NCI-H345 (cell line): ENCODE measurements at places on chromosomes 7 and 10.

DNA sequence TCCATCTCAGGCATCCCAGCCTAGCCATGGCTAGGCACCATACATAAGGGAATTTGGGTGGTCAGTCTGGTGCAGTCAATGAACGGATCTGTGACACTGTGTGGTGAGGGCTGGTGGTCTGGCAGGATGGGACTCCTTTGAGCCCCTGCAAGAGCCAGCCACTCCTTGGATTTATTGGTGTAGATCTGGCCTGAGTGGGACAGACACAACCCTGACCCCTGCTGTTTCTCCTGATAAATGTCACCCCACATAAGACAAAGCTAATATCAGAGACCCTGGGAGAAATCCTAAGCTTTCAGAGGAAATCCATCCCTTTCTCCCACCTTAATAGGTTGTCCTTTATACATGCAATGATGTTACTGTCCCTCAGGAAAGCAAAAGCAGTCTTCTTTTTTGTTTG, 2.3 kb downstream of the FBXO24 start:
- no peak for DNase-seq

- DNase-seq = no peak
Measured at GRCh38 chr10:10798864-10799192, 218.8 kb upstream of the CELF2 start.

- peak; percentile 11 for DNase-seq
Measured at GRCh38 chr7:137628216-137628615, 218.6 kb downstream of the DGKI start.

- DNase-seq = no peak
Measured at GRCh38 chr7:8168336-8168735, 93.6 kb downstream of the ICA1 start.

- DNase-seq = peak; percentile 38
Measured at GRCh38 chr7:26556061-26556881, 264.6 kb downstream of the SNX10 start.

- DNase-seq = no peak
Measured at GRCh38 chr7:23214423-23214822, 32.2 kb upstream of the GPNMB start.

DNA sequence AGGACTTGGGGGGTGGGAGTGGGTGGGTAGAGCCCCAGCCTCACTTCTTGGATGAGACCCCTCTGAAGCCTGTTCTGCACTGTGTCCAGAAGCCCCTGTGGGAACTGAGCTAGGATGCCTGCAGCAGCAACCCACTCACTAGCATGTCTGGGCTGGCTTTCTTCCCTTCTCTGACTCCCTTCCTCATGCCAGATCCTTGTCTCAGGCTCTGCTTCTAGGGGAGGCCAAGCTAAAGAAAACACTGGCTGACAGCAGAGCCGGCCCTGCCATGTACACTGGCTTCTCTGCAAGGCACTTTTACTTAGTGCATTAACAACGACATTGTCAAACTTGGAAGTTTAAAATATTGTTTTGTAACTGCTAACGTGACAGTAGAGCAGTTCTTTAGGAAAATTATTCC, 50.2 kb downstream of the ARHGAP22 start:
- DNase-seq = no peak

- no peak for DNase-seq
Measured at GRCh38 chr7:50589364-50589763, 24.2 kb upstream of the DDC start.

GRCh38 chr7:96823274-96823673, 113.6 kb upstream of the SEM1 start:
- DNase-seq = no peak

- no peak for DNase-seq
Measured at GRCh38 chr10:86401588-86402282, 35.1 kb upstream of the GRID1 start.

DNA sequence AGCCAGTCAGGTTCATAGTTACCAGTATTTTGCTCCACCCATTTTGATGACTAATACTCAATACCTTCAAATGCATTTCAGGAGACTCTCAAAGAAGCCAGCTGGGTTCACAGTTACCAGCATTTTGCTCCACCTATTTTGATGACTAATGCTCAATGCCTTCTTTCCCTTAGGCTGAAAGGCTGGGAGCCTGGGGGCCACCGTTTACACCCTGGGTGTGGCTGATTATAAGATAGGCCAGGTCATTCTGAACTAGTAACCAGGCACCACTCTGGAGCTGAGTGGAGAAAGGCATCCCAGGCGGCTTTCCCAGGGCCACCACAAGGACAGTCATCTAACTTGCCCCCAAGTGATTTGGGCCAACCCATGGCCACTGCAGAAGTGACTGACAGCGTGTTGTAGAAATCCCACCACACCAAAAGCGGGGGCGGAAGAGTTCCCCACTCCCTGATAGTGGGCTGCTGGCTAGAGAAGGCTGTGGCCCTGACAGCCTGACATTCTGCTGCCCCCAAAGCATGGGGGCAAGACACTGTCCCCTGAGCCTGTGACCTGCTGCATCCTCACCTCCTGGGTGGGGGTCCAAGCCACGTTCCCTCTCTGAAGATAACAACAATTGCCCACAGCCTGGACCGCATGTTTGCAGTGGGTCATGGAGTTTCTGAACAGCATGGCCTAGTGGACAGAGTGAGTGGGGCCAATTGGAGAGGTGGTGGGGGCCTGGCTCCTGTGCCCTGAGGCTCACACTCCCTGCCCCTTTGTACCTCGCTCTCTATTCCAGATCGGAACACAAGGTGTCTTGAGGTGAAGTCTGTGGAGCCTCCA, 23.0 kb upstream of the ZNF488 start:
- DNase-seq = no peak

GRCh38 chr10:73920089-73920488, 9.2 kb downstream of the PLAU start:
- no peak for DNase-seq

- DNase-seq = no peak
Measured at GRCh38 chr10:133306941-133307379, 1.7 kb downstream of the TUBGCP2 start.

- peak; percentile 39 for DNase-seq
Measured at GRCh38 chr7:130831817-130832481, 97.9 kb upstream of the KLF14 start.

GRCh38 chr10:123945325-123945920, 53.8 kb upstream of the CPXM2 start:
- no peak for DNase-seq

DNA sequence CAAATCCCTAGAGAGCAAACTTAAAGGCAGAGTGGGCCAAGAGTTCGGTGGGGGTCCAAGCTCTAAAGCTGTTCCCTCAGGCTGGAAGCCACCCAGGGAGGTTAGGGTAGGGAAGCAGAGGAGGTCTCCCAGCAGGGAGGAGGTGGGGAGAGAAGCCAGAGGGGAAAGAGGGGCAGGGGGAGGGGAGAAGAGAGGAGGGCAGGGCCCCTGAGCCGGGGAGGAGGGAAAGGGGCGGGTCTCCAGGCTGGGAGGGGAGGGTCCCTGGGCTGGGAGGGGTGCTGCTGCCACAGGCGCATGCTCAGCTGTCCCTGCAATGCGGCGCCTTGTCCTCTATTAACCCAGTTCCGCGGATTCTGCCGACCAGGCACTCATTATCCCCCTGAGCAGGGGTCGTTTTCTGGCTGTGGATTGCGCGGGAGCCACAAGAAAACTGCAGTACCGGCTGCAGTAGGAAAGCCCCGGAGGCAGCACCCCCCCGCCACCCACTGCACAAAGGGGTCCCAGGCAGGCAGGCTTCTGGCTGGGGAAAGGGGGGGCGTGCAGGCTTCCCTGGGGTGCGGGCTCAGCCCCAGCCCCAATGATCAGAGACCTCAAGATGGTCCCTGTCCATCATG, 49.3 kb downstream of the CAMK2B start:
- no peak for DNase-seq

- DNase-seq = no peak
Measured at GRCh38 chr10:123571978-123572377, 94.2 kb upstream of the GPR26 start.

- no peak for DNase-seq
Measured at GRCh38 chr10:73234695-73235094, 12.4 kb downstream of the DNAJC9 start.

- no peak for DNase-seq
Measured at GRCh38 chr10:83527934-83528333, 611.4 kb upstream of the GHITM start.

DNA sequence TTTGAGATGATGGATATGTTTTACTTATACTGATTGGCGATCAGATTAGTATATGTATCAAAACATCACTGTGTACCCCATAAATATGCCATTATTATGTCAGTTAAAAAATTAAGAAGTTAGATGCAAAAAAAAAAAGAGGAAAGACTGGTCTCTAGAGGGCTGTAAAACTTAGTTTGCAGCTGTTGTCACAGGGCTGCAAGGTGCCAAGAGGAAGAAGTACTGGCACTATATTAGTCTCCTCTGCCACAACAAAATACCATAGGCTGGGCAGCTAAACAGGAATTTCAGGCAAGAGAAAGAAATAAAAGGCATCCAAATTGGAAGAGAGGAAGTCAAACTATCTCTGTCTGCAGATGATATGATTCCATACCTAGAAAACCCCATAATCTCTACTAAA, 177.8 kb upstream of the PLPP4 start:
- DNase-seq = no peak

GRCh38 chr7:85320699-85321476, 134.0 kb upstream of the SEMA3D start:
- no peak for DNase-seq

DNA sequence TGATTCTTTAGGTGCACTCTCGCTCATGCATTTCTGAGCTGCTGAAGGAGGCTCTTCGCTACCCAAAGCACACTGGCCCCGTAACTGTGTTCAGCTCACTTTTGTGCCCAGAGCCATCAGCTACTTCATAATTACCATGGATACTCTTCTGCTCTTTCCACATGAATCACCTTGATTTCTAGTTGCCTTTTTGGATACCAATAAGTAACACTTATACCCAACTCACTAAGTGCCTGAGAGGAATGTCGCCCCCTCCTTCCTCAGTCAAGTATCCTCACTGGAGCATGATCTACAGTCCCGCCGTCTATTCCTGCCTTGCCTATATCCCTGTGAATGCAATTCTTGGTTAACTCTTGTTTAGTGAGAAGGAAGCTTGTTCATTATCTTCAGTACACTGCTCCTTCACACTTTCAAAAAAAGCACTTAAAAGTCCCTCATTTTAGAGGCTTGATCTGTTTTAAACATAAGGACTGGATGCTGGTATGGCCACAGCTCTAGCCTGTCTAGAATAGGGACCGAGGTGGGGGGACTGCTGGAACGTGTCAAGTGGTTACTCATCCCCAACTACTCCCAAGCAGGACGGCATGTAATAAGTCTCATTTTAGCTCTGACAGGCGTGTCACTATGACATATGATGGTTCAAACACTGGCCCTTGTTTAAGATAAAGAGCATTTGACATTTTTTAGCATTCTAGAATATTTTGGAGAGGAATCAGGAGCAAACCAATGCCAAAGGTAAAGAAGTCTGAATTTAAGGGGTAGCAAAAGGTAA, 23.7 kb downstream of the SVIL start:
- no peak for DNase-seq

- no peak for DNase-seq
Measured at GRCh38 chr7:29859524-29860185, 53.3 kb downstream of the WIPF3 start.

GRCh38 chr7:35878351-35878750, 77.5 kb downstream of the SEPTIN7 start:
- no peak for DNase-seq

DNA sequence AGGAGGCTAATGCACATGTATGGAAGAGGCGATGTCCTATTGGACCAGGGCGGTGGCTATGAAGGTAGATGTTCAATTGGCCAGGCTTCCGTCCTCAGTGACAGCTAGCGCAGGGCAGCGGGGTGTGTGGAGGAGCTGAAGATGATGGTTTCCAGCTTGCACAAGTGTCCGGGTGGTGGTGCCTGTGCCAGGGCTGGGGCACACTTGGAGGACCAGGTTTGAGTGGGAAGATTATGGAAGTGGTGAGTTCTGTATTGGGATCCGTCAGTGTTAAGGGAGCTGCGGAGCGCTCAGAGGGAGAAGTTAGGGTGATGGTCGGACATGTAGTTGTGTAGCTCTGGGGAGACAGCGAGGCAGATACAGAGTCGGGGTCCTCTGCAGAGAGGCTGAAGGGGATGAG, 8.5 kb upstream of the TBL2 start:
- no peak for DNase-seq

DNA sequence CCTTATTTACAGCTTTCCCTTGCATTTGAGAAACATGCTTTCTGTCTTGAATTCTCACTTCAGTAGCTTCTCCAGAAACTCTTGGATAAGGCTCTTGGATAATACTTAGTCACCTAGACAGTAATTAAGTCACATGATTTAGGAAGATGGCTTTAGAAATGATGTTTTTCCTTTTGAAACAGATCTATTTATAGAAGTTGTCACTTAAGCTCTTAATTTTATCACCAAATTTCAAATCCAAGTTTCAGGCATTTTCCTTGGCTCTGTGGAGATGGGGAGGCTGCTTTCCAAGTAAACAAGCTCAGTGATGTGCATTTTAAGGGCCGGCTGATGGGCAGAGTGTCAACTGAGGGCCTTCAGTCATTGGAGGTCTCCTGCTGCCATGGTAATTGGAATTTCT, 130.3 kb downstream of the SRI start:
- no peak for DNase-seq

DNA sequence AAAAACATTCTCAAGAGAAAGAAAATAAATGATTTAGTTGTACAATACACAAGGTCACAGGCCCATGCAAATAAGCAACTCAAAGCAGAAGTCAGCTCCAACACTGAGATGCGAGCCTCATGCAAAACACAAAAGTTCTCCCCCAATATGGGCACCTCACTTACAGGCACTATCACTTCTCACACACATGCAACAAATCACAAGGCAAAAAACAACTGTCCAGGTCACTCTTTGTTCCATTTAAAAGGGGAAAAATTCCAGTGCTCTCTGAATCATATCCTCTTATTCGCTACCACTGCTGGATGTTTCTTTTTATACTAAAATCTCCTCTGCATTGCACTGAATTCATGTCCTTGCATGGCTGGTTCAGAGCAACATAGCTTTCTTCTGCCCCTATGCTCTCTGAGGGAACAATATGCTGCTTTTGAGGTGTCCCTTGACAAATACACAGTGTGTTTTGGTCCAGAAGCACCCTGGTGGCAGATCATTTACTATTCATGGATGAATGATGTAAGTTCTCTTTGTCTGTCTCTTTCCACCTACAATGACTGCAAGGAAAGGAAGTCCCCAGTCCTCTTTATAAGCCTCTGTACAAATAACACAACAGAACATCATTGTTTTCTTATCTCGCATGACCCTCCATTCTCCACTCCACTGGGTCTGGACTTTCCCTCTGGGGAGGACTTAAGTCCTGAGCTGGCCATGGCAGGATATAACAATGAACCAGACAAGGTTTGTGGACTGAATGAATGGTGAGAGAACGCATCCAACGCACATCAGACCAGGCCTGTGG, 85.4 kb upstream of the GSDME start:
- DNase-seq = peak; percentile 65

GRCh38 chr10:14185316-14186045, 145.2 kb downstream of the FRMD4A start:
- no peak for DNase-seq

- no peak for DNase-seq
Measured at GRCh38 chr7:112101201-112101846, 104.9 kb downstream of the DOCK4 start.

GRCh38 chr7:16615228-16615627, 30.3 kb downstream of the ANKMY2 start:
- DNase-seq = no peak
